Cerebellar nuclear complex (tissue), 1 donor: ENCODE measurements at places on chromosomes 1 and 21.

DNA sequence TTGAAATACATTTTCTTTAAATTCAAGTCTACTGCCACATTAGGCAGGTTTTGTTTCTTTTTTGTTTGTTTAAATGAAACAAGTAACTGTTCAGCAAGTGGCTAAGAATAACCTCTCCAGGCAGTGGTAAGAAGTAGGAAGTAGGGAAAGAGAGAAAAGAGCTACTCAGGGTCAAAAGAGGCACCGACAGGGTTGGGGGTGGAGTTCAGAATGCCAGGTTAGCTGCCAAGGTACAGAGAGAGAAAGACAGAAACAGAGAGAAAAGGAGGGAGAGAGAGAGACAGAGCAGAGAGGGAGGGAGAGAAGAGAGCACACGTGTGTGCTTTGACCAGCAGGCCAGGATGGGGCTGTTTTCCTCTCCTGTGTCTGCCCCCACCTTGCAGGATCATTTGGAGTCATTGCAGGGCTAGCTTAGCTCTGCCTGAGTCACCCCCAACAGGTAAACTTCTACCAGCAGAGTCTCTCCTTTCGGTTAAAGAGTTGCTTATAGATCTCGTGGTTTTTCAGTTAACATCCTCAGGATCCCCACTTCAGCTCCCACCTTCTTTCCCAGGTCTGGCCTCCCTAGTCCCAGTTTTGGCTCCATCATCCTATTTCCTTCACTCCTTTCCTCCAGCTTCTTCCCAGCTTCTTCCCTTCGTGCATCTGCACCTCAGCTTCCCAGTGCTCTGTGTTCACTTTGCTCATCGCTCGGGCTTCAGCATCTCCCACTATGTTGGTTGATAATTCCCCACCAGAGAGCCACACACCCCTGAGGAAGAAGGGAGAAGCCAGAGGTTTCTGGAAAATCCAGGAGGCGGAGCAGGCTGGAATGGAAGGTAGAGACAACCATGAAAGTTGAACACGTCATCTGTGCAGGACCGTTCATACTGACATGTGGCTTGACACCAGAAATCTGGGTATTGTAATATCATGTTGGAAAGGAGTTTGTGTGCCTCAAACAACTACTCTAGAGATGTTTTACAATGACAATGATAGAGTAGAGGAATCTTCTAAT lies 21.8 kb upstream of the RAB4A start:
- no peak for DNase-seq

DNA sequence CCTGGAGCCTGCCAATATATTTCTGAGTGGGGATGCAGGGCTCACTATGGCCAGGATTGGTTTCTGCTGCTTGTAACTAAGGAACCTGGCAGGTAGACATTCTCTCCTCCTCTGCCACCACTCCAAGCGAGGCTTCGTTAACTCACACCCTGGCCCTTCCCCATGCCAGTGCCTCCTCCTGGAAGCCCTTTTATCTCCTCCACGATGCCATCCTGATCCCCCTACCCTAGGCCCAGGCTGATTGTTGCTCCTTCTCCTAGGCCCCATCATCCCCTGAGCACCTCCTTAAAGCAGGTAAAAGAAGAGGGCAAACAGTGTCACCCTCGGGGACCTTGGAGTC lies 118.5 kb downstream of the DMRTB1 start:
- no peak for DNase-seq

- DNase-seq = no peak
Observed at GRCh38 chr1:115056395-115056798, 26.8 kb downstream of the TSHB start.

DNA sequence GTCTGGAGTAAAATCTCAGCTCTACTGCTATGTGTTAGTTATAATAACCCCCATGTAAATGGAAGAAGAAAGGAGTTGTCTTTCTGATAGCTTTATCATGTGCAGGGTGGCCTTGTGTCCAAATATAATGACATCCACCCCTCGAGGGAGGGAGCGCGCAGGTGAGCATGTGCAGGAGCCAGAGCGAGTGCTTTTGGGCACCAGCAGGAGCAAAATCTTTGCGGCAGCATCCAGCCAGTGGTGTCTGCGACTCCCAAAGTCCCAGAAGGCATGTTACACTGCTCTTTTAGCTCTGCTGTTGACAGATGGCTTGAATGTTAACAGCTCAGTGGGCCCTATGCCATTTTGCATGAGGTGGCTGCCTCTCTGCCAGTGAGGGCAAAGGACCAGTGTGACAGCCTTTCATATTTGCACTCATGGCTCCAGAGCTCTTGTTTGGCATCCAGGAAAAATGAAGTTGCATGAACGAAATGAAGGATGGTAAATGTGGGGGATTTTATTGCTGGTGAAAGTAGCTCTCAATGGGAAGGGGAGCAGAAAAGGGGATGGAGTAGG lies 146.7 kb downstream of the HMCN1 start:
- DNase-seq = peak; percentile 17

GRCh38 chr1:2543543-2544092 lies 12.6 kb upstream of the TNFRSF14 start:
- DNase-seq = no peak

- no peak for DNase-seq
Observed at GRCh38 chr1:17923666-17924065, 168.5 kb downstream of the ACTL8 start.

DNA sequence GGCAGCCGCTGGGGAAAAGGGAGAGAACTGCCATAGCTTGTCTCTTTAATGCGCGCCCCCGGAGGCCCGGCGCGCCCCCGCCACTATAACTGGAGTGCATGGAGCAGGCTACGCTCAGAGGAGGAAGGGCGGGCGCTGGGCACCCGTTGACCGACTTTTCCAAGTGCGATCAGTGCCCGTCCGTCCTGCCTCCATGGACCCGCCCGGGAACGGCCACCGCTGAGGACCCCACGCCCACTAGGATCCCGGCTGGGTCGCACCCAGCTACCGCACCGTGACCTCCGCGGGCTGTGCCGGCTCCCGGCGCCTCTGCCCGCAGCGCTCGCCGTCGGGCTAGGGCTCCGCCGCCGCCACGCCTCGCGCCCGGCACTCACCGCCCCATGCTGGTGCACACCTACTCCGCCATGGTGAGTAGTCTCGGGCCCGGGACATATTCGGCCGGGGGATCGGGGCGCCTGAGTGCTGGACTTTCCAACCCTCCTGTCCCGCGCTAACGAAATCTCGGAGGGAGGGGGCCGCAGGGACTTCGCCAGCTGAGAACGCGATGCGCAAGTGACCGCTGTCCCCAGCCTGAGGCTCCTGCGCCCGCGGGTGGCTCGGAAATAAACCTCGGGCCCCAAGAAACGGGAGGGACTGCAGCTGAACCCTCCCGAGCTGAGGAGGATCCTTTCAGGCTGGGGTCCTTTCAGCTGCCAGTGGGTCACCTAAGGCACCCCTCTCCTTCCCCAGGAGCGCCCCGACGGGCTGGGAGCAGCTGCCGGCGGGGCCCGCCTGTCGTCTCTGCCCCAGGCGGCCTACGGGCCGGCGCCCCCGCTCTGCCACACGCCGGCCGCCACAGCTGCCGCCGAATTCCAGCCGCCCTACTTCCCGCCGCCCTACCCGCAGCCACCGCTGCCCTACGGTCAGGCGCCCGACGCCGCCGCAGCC lies at the start of gene TFAP2E:
TFAP2E (plus strand) TSS at position 117 of the 927 bp plus-strand sequence; CDS start at position 381, 264 bp downstream.
- DNase-seq = no peak

DNA sequence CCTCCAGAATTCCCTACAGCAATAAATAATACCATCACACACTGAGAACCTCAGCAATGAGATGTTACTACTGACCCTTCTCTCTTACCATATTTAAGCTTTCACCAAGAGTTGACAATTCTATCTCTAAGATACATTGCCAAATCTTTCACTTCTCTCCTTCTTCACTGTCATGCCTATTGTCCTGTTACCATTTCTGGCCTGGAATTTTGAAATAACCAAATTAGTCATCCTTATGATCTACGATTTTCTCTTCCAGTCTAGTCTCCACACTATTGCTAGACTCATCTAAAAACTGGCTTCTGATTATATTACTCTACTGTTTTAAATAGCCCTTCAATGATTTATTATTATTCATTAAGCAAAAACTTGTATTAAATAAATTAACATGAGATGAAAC lies 656.1 kb upstream of the ADGRL4 start:
- DNase-seq = no peak

GRCh38 chr1:32907435-32907834 lies 6.2 kb upstream of the TMEM54 start:
- DNase-seq = no peak

GRCh38 chr1:98931128-98931835 lies 73.4 kb downstream of the PLPPR5 start:
- DNase-seq = no peak

GRCh38 chr1:47690341-47691250 lies 252.8 kb downstream of the FOXD2 start:
- no peak for DNase-seq

- no peak for DNase-seq
Observed at GRCh38 chr1:2934642-2935081, 86.6 kb upstream of the ACTRT2 start.

GRCh38 chr1:26530895-26531598 lies 1.5 kb downstream of the RPS6KA1 start:
- no peak for DNase-seq

- DNase-seq = no peak
Observed at GRCh38 chr1:62306065-62306464, 13.2 kb downstream of the KANK4 start.

DNA sequence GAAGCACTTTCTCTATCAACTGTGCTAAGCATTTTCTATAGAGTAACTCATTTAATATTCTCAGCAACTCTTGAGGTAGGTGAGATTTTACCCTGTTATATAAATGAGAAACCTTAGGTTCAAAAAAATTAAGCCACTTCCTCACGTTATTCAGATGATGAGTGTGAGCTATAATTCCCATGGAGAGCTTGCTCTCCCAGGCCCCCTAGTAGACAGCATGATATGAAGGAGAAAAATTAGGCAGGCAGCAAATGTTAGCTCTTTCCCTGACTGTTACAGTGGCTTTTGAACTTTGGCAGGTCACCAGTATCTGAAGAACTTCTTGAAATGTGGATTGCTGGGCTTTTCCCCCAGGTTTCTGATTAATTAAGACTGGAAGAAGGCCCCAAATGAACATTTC lies 753.1 kb downstream of the NCAM2 start:
- DNase-seq = no peak

- DNase-seq = no peak
Observed at GRCh38 chr21:22450507-22450906, 1452.3 kb downstream of the NCAM2 start.

GRCh38 chr1:192839162-192840066 lies 30.6 kb downstream of the RGS2 start:
- DNase-seq = no peak

DNA sequence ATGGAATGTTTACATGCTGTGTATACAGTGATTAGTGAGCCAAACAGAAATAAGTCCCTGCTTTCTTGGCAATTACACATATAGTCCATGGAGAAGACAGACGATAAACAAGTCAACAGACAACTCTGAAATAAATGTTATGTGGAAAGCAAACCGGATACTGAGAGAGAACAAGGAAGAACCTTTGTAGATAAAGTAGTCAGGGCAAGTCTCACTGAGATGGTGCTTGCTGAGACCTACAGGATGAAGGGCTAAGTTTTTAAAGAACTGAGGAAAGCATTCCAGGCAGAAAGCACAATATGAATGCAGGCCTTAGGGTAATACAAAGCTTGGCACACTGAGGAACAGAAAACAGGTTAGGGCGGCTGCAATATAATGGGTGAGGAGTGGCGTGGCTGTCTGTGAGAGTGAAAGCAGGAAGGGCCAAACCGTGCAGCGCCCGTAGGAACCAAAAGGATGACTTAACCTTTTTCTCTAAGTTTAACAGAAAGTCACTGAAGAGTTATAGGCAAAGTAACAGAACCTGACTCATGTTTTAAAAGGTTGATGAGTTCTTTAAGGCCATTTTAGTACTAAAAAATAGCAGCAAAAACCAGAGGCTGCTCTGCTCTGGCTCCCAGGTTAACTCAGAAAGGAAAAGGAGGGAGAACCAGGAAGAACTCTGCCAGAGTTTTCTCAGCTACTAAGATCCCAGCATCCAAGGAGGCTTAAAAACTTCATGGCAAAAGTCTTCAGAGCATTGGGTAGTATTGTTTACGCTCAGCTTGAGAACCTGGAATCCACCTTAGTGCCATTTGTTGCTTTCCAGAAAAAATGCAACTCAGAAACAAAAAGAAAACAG lies 8.7 kb upstream of the TTF2 start:
- no peak for DNase-seq

DNA sequence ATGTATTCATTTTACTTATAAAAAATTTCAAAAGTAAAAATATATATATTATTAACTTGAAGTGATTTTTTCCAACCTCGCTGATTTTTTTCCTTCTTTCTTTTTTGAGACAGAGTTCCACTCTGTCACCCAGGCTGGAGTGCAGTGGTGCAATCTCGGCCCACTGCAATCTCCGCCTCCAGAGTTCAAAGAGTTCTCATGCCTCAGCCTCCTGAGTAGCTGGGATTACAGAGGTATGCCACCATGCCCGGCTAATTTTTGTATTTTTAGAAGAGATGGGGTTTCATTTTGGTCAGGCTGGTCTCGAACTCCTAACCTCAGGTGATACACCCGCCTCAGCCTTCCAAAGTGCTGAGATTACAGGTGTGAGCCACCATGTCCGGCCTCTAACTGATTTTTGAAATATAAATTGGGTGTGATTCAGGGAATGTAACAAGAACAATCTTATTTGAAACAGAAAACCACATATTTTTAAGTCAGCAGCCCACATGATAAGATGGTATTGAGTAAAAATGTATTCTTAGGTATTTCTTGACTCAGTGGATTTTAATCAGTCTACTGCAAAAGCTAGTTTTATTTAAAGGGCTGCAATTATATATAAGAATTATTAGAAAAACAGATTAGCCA lies 30.0 kb downstream of the ZBTB8B start:
- DNase-seq = no peak

DNA sequence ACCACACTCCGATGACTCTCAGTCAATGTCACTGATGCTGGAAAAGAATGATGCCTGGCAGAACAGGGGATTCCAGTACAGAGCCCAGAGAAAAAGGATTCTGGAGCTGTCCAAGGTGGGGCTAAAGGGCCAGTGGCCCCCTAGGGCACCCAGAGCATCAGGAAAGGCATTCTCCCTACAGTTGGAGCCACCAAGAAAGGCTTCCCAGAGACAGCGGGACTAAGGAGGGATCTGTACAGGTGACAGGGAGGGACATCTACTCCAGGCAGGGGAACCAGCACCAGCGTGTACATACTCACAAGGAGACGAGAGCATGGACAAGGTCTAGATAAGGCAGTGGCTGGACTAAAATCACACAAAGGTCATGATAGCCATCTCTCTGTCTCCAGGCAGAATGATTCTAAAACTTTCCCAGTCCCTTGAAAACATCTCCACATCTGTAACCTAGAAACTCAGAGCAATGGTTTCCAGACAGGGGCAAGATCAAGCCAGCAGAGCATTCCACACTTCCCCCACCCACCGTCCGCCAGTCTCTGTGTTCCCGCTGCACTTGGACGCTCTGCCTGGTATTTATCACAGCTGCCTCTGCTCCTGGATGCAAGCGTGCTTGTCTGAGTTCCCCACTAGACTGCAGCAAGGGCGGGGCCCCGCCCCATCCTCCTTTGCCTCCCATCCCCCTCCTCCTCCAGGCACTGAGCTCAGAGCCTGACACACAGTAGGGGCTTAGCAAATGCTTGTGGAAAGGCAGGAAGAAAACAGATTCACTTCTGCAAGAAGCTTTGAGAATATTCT lies 111.6 kb upstream of the ZC3H12A start:
- DNase-seq = no peak
